ENCODE measurements at places on chromosomes 12 and 14.

GRCh38 chr12:20063116-20063515 lies 305.2 kb upstream of the PDE3A start:
- peak; percentile 69 for DNase-seq

DNA sequence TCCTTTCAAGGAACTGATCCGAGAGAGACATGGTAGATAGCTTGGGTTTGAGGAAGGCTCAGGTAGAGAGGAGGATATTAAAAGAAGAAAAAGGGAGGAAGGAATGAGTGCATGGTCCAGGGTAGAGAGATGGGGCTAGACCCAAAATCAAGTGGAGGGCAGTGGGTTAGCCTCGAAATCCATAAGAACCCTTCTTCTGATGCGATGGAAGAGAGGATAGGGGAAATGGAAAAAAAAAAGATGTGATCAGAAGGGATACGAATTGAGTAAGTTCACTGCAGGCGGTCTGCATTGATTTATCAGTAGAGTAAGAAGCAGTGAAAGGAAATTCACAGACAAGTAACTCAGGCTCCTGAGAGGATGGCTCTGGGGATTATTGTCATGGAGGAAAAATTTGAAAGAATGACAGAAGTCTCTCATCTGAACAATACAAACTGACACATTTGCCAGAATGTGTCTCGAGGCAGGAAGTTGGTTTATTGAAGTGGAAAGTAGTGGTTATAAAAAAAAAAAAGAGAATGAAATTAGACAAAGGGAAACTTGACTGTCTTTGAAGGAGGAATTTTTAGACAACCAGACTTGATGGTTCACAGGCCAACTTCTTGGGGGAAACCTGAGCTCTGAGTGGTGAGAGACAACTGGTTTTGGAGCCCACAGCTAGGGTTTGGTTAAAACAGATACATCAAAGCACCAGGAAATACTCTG lies 10.2 kb downstream of the PPFIBP1 start:
- no peak for DNase-seq

GRCh38 chr14:86543521-86543920 lies 1013.6 kb downstream of the FLRT2 start:
- DNase-seq = peak; percentile 62

DNA sequence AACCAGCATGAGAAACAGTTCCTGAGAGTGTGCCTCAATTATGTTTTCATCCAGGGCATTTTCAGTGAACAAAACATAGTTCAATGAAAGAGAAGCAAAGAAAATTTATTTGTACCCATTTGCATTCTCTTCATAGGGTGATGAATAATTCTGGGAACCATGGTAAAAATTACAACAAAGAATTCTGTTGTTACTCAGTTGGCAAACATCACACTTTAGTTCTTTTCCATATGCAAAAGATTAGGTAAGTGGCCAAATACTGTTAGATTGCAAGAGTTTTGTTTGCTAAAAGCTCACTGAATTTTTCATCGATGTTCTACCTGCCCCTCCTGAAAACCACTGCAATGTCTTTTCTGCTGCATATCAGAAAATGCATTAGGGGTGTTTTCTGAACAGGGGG lies 132.4 kb upstream of the RGS6 start:
- no peak for DNase-seq

DNA sequence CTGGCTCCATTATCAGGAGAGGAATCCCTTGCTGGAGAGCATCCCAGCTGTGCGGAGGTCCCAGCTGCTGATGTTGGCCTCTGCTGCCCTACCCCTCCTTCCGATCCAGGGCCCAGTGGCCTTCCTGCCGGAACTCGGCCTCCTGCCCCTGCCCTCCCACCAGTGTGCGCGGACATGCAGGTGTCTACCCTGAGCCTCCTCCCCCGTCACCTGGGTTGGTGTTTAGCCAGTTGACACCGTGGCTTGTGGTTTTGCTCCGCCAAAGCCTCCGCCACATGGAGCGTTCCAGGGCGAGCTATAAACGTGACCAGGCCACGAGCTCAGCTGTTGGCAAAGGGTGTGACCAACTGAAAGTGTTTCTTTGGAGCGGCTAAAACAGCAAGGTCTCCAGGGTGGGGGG lies 1104.3 kb downstream of the BCL11B start:
- no peak for DNase-seq

DNA sequence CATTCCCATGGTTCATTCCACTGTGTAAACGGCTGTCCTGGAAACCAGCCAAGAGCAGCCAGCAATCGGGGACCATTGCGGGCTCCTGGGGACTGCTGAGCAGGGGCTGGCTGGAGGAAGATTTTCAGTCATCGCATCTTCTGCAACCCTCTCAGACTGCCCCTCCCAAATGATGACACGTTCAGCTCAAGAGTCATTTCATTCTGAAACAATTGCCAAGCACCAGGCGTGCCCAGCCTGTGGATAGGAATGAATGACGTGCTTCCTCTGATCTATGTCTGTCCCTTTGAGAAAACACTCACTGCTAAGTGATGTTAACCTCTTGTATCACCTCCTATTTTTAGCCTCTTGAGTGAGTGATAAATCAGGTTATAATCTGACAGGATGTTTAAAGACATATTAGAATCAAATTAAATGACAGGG lies 62.0 kb downstream of the NDUFA12 start:
- peak; percentile 91 for DNase-seq

DNA sequence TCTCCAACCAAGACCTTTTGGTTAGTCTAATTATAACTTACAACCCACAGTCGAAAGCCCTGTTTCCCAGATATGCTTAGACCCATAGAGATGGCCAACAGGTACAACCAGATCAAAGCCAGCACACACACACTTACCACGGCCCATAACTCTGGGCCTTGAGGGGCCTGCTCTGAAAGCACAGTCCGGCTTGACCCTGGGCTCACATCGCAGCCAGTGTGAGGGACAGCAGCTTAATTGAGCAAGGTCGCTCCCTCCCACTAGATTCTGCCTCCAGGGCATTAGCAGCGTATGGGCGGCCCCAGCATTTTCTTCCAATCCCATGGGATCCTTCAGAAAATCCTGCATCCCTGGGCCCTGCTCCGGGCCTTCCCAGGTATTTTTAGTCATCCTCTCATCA lies 157.4 kb upstream of the FKBP4 start:
- DNase-seq = no peak

- no peak for DNase-seq
Measured at GRCh38 chr14:59215322-59215721, 26.9 kb downstream of the DAAM1 start.

DNA sequence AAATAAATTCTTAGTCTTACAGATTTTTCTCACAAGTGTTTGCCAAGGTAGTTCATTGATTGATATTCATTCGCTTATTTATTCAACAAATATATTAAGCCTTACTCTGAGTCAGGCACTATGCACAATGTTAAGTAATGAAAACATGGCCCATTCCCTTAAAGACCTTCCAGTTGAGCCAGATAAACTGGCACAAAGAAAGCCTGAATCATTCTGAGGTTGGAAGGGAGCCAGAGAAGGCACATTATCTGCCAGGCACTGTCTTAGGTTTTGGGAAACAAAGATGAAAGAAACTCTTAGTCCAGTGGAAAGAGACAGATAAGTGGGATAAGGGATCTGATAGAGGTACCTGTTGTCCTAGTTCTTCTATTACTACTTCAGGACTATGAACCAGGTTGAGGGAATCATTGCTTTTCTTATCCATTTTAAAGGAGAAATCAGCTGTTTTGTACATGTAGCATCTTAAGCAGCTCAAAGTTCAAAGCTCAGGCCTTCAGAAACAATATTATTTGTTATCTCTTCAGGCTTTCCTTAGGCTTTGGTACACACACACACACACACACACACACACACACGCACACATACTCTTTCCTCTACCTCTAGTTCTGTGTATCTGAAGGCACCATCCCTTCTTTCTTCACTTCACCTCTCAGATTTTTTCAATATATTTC lies 27.0 kb downstream of the PDE6H start:
- DNase-seq = no peak

GRCh38 chr12:75712223-75712622 lies 200.8 kb upstream of the KRR1 start:
- DNase-seq = no peak

DNA sequence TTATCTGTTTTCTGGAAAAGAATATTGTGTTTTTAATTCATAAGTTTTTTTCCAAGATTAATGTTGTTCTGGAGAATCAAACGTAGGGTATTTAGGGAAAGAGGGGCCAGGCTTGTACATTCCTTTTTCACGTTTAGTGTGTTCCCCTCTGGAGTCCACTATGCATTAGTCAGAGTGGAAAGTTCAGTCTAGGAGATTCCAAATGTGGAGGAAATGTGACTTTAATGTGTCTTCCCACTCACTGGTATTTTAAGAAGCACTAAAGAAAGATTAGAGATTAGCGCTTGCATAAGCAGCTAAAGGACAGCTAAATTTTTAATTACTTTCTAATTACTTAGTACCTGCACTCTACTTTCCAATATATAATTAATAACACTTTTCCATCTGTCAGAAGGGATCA lies 4.4 kb upstream of the PDE6H start:
- DNase-seq = no peak

GRCh38 chr12:55001198-55001868 lies 16.8 kb upstream of the TESPA1 start:
- no peak for DNase-seq

DNA sequence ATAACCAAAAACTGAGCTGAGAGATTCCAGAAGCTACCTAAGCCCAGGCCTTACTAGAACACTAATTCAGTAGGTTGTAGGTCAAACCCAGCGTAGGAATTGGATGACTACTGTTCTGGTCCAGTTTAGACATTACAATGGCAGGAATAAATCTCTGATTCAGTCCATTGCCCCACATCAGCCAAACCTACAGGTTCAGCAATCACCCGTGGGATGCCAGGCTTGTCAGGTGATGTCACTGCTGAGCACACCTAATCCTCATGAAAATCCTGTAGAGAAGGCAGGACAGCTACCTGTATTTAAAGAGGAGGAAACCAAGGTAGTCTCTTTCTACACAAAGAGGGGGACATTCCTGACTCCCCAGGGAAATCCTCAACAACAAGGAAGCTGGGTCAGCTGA lies 63.7 kb downstream of the RFX4 start:
- no peak for DNase-seq

GRCh38 chr14:36570065-36570464 lies 12.3 kb downstream of the NKX2-8 start:
- DNase-seq = no peak

DNA sequence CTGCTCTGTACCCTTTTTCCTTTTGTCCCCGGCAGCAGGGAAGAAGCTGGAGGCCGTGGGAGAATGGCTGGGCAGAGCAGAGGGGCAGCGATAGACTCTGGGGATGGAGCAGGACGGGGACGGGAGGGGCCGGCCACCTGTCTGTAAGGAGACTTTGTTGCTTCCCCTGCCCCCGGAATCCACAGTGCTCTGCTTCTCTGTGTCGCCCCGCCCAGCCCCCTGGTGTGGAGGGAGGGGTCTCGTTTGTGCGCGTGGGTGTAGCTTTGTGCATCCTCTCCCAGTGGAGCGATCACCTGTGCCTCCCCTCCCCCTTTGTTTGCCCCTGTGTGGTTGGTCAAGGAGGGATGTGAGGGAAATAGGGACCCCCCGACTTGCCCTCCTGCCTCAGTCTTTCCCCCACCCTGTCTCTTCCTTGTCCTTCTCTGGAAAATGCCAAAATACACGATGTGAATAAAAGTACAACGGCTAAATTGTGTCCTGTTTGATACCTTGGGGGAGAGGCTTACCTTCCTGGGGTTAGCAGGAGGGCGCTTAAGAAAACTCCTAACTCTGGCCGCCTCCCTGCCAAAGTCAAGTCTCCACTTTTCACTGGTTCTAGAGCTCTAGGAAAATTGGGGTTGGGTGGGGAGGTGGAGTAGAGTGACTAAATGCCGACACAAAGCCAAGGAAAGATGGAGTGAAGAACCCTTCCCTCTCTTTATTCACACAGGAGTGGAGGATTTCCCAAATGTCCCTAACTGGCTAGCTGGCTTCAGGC lies 990 bp upstream of the TPI1 start:
- no peak for DNase-seq

GRCh38 chr12:99057670-99058069 lies 412.6 kb downstream of the APAF1 start:
- DNase-seq = no peak

GRCh38 chr14:23121361-23121771 lies 2.3 kb upstream of the CEBPE start:
- no peak for DNase-seq

- DNase-seq = no peak
Measured at GRCh38 chr14:99173506-99173905, 98.5 kb downstream of the BCL11B start.

GRCh38 chr12:9041321-9041720 lies 52.0 kb downstream of the KLRG1 start:
- DNase-seq = peak; percentile 16

DNA sequence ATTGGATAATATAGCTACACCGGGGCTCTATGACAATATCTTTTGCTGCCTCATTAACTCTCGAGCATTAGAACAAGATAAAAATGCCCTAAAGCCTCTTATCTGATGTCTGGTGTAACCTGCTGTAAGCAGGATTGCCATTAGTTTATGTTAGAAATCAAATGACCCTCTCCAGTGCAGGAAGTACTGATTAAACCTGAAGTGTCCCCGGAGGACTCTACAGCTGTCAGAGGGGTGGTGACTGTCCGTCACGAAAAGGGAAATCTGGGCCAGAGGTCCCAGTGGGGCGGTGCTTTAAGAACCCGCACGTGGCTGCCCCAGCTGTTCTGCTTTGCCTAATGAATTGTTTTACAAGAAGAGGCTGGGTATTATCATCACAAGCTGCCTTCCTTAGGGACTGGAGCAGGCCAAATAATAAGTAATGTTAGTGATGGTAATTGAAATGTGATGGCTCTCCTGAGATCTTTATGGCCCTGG lies 55.7 kb downstream of the LIN52 start:
- no peak for DNase-seq

DNA sequence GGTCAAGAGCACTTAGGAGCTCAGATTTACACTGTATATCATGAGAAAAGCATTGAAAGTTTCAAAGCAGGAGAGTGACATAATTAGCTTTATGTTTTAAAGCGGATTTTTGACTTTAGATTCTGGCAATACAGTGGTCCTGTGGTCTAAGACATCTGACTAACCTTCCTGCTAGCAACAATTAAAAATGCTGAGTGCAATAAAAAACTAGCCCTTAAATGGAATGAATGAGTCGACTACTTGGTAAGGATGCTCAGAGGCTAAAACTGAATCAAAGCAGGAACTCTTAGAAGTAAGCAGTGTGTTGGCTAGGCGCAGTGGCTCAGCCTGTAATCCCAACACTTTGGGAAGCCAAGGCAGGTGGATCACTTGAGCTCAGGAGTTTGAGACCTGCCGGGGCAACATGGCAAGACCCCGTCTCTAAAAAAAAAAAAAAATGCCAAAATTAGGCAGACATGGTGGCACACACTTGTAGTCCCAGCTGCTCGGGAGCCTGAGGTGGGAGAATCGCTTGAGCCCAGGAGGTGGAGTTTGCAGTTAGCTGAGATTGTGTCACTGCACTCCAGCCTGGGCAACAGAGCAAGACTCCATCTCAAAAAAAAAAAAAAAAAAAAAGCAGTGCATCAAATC lies 18.9 kb downstream of the BICD1 start:
- DNase-seq = peak; percentile 63

DNA sequence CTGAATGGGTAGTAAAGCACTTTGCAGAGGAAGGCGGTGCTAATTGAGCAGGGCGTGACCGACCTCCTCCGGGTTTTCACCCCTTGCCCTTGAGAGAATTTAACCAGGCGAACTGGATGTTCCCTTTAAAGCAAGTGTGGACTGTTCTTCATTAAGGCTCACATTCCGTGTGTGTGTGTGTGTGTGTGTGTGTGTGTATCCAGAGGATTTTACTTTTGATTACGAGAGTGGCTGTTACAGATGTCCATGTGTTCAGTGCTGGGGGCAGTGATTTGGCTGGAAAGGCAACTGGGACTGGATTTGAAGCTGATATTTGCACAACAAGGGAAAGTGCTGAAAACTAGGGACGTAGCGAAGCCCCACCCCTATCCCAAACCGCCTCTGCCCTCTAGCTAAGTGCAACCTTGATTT lies 2.2 kb downstream of the TMEM132C start:
- DNase-seq = peak; percentile 9

- no peak for DNase-seq
Measured at GRCh38 chr12:83468988-83469908, 782.5 kb downstream of the TMTC2 start.
